Inflammatory macrophage treated with lipopolysaccharide for 1 hour (primary cell): ENCODE measurements at places on chromosomes 1 and 21.
A peak's percentile ranks its signal among the peaks of the same experiment; 100 is the strongest.

DNA sequence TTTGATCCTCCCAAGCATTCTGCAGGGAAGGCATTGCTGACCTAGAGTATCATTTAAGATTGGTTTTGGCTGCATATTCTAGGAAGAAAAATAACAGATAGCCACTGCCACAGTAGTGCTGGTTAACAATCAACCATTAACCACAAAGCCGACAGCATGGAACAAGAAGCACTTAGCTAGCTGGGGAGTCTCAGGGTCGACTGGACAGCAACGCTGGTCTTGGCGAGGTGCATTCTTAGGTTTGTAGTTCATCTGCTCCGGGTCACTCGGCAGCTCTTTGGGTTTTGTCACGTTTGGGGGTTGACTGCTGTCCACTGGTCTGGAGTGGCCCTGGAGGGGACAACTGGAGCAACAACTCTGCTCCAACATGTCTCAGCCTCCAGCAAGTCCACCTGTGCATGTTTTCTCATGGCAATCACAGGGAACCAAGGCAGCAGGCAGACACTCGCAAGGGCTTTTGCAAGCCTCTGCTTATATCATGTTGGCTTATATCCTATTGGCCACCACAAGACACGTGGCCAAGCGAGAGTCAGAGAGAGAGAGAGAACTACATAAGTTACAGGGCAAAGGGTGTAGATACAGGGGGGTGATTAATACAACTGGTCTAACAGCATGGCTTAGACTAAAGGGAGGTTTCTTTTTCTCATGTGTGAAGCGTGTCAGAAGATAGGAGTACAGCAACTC lies 99.5 kb downstream of the LACTBL1 start:
- no peak for DNase-seq

DNA sequence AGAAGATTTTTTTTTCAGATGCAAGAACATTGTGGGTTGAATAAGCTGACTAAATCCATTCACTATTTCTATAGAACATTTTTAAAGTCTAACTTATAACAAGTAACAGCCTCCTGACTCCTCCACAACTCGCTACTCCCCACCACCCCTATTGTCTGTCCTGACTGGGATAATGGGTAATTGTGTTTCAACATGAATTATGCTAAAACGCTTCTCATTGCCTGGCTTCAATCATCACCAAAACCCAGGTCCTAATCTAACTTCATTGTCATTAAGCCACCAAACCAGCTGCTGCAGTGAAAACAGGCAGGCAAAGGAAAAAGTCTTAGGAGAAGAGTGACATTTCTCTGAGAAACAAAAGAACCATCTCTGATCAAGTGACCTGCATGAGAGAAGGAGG lies 30.0 kb downstream of the TNR start:
- no peak for DNase-seq

GRCh38 chr1:20302108-20302471 lies 11.4 kb downstream of the VWA5B1 start:
- no peak for DNase-seq

DNA sequence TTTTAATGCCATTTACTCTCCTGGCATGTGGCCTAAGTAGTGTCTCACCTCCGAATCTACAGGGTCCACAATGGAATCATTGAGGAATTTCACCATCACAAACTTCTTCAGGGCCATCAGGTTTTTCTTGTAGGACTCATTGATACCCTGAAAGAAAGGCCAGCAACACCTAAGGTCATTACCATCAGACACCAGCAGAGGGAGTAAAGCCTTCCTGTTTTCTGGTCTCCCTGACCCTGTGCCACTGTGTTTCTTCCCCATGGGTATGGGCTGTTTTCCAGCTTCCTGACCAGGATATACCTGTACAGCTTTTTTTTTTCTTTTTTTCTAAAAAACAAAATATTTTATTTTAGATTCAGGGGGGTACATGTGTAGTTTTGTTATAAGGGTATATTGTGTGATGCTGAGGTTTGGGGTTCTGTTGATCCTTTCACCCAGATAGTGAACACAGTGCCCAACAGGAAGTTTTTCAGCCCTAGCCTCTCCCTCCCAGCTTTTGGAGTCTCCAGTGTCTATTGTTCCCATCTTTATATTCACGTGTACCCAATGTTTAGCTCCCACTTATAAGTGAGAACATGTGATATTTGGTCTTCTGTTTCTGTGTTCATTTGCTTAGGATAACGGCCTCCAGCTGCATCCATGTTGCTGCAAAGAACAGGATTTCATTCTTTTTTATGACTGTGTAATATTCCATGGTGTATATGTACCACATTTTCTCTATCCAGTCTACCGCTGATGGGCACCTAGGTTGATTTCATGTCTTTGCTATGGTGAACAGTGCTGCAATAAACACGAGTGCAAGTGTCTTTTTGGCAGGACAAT lies 18.3 kb downstream of the PPT1 start:
- DNase-seq = peak; percentile 38

DNA sequence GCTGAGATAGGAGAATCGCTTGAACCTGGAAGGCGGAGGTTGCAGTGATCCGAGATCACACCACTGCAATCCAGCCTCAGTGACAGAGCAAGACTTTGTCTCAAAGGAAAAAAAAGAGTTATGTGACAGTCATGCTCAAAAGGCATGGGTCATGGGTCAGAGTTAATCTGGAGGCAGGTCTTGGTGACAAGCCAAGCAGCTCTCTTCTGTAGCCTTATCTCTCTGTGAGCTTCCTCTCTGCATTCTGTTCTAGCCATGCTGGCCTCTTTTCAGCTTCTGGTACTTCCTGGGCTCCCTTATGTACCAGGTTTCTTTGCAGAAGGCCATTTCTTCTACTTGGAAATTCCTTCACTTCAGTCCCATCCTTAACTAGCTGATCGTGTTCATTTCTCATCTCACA lies 63.6 kb downstream of the NGF start:
- DNase-seq = no peak

GRCh38 chr1:44807364-44808062 lies 362 bp upstream of the DYNLT4 start:
- peak; percentile 98 for DNase-seq

GRCh38 chr1:54871275-54872035 lies 15.5 kb downstream of the DHCR24 start:
- DNase-seq = no peak

- DNase-seq = peak; percentile 94
These were observed 4.8 kb downstream of the ATP1A1 start for GRCh38 chr1:116377541-116378529.

- no peak for DNase-seq
These were observed 13.9 kb upstream of the ZBTB17 start for GRCh38 chr1:15989776-15990175.
